ENCODE measurements at places on chromosomes 7 and 10. TPM values are rescaled to one million over a fixed set of nuclear protein-coding genes. Genes with fewer than 3 reads are reported as not detected.

GRCh38 chr7:137546671-137547070 is 203.1 kb upstream of the PTN start:
- no peak for DNase-seq

DNA sequence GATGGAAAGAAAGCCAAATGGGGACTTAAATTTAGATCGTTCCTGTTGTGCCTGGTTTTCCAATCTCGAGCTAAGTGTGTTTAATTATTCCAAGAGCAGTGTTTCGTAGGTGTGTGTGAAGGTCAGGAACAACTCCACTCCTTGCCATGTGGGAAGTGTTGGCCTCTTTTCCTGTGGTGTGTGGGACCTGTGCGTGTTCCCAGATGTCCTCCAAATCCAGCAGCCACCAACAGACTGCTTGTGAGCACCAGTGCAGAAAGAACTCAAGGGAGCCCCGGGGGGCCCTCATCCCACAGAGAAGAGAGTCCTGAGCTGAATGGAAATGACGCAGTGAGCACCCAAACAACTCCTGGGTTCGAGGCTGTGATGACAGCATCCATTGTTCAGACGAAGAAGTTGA is 227.7 kb downstream of the TMEM178B start:
- DNase-seq = no peak

DNA sequence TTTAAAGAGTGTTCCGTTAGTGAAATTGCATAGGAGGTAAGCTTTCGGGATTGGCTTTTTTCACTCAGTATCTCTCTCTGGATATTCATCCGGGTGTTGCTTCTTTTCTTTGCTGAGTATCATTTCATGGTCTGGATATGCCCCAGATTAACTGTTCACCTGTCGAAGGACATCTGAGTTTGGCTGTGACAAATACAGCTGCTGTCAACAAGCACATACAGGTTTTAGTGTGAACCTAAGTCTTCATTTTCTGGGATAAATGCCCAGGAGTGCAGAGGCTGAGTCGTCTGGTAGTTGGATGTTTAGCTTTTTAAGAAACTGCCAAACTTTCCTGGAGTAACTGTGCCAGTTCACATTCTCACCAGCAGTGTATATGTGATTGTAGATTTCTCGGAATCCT is 5.6 kb downstream of the DOCK1 start:
- no peak for DNase-seq

The GALNT11 gene
- total RNA-seq = 20.8 TPM

GRCh38 chr7:51349820-51350545 is 33.4 kb upstream of the COBL start:
- DNase-seq = no peak

DNA sequence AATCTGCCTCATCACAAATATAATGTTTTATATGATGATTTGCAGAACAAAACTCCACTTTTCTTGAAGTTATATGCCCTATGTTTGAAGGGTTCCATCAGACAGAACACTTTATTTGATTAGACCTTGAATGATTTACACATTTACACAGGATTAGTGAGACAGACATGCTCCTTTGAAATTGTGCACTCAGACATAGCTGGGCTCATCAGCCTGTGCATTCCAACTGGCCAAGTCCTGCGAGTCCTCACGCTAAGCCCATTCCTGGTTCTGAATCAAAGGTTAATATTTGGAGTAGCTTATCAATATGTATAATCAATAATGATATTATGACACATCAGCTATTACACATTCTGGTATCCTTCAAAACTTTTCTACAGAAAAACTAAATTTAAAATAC is 173.6 kb downstream of the MBL2 start:
- DNase-seq = no peak

- no peak for DNase-seq
Observed at GRCh38 chr10:4671451-4672145, 154.4 kb upstream of the AKR1E2 start.

DNA sequence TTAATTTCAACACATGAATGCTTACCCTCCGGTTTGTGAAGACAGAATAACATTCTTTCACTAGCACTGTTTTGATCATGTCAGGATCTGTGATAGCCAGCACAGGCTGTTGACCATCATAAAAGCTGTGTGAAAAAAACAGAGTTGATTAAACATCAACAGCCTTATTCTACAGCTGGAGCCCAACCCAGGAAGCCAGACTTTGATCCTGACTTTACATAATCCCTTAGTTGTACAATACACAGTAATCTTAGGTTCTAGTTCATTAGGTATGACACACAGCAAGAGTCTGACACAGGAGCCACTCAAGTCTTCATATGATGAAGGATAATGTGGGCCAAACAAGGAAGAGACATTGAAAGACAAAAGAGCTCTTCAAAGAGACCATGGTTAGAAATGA is 11.4 kb downstream of the CYP3A4 start:
- DNase-seq = no peak

GRCh38 chr10:19791032-19791431 is 25.2 kb upstream of the PLXDC2 start:
- no peak for DNase-seq

The CTBP2 gene
- 0.82 TPM for total RNA-seq

Data from activated CD8-positive, alpha-beta memory T cell treated with anti-CD3 and anti-CD28 coated beads, Interleukin-2, amount 10 ng/mL, durations not matched to agents 7 days and 5 days (primary cell).